ENCODE measurements at places on chromosomes 7 and 10.

DNA sequence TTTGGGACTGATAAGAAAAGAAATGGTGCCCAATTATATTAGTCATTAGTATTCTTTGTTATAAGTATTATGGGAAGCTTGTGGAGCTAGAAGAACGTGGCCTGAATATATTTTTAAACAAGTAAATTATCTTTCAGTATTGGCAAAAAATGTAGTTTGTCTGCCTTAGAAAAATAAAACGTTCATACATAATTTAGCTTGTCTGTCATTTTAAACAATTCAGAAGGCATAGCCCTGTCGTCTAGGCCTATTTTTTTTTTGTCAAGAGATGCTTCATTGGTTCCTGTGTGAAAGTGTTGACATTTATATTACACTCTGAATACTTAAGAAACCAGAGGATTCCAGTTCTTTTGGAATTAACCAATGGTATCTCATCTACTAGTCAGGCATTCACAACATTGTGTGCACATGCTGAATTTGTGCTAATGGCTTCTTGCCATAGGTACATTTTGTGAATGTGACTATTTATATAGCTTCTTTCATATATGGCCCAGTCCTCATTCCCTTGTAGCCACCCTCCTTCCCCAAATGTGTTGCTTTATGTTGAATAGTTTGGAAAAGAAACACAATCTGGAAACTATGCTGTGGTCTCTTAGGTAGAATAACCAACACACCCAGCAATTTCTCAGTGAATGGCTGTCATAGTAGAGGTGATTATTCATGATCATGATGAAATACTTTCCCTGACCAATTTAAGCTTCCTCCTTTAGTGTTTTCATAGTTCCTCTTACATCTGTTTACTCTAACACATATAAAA, 435.8 kb downstream of the EXOC4 start:
- H3K27ac ChIP-seq, result no peak overlapping the region
- no peaks in the 10 kb centered on the region for H3K4me1 ChIP-seq
- no peak overlapping the region for H3K4me3 ChIP-seq
- no peak for DNase-seq
- H3K27me3 ChIP-seq, result no peaks in the 10 kb centered on the region

DNA sequence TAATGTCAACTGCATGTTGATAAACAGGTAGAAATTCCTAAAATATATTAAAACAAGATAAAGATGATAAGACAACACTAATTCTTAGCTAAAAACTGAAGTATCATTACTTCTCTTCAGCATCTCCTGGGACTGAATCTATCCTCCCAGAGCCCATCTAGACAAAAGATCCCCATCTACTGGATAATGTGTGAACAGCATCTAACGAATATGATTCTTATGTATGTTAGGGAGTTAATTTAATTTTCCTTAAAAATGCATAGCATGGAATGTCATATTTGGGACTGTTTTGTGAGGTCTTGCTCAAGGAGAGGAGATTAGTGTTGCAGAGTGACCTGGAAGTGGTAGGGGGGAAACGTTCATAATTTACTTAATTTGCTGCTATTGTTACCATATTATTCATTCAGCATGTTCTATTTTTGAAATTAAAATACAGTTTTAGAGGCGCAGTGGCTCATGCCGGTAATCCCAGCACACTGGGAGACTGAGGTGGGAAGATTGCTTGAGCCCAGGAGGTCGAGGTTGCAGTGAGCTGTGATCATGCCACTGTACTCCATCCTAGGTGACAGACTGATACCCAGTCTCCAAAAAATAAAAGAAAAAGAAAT, 305.1 kb upstream of the CSTF2T start:
- no peaks in the 10 kb centered on the region for H3K36me3 ChIP-seq
- no peak overlapping the region for H3K4me3 ChIP-seq
- DNase-seq, result no peak
- H3K27ac ChIP-seq, result no peak overlapping the region

- H3K36me3 ChIP-seq, result no peaks in the 10 kb centered on the region
- no peak overlapping the region for H3K4me3 ChIP-seq
- no peaks in the 10 kb centered on the region for H3K27me3 ChIP-seq
These were observed 73.8 kb downstream of the SYPL1 start for GRCh38 chr7:106038289-106038688.

GRCh38 chr10:44760513-44760912, 150.6 kb upstream of the TMEM72 start:
- no peak overlapping the region for H3K4me3 ChIP-seq
- no peaks in the 10 kb centered on the region for H3K27me3 ChIP-seq
- no peak for DNase-seq
- H3K4me1 ChIP-seq, result peaks cover 12% of the 10 kb centered on the region

DNA sequence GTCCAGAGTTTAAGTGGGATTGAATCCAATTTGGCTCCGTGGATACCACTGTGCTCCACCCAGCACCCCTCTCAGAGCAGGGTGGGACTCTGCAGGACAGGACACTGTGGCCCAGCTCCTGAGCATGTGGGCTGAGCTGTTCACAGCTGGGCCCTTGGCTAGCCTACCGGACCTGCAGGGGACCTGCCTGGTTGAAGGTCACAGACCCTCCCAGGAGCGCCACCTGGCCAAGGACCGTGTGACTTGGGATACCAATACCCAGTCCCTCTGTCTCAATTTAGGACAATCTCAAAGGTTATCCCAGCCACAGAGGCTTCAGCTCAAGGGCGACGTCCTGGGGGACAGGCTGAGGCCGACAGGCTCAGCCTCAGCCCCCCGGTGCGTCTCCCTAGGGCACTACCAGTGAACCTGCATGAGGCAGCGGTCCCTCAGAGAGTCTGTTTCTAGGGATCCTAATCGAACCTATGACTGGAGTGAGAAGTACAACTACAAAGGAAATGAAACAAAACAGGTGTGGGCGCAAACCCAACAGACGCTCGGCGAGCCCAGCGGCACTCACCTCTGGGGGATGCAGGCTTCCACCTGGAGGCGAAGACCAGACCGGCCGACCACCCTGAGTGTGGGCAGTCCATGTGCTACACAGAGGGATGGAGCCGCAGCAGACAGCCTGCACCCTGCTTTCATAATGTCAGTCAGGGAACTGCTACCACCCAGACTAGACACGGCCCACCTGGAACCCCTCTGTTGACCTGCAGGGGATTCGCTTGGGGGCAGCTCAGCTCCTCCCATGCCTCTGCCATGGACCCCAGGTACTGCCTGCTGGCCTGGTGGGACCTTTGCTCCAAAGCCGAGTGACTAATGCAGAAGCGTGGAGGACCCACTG, 103.7 kb downstream of the PAXIP1 start:
- H3K4me3 ChIP-seq, result no peak overlapping the region
- H3K27me3 ChIP-seq, result no peaks in the 10 kb centered on the region
- H3K4me1 ChIP-seq, result no peaks in the 10 kb centered on the region
- H3K27ac ChIP-seq, result no peak overlapping the region

GRCh38 chr10:104767282-104767681, 126.2 kb downstream of the SORCS3 start:
- no peak overlapping the region for H3K4me3 ChIP-seq
- no peak for DNase-seq
- no peak overlapping the region for H3K27ac ChIP-seq
- no peaks in the 10 kb centered on the region for H3K36me3 ChIP-seq
- no peaks in the 10 kb centered on the region for H3K4me1 ChIP-seq

- no peak overlapping the region for H3K27ac ChIP-seq
- no peaks in the 10 kb centered on the region for H3K36me3 ChIP-seq
- H3K4me3 ChIP-seq, result no peak overlapping the region
- no peaks in the 10 kb centered on the region for H3K27me3 ChIP-seq
- DNase-seq, result no peak
These were observed 106.7 kb downstream of the USP6NL start for GRCh38 chr10:11504566-11505285.

- H3K4me1 ChIP-seq, result no peaks in the 10 kb centered on the region
- peaks cover 4% of the 10 kb centered on the region for H3K27me3 ChIP-seq
- H3K27ac ChIP-seq, result no peak overlapping the region
- no peak overlapping the region for H3K4me3 ChIP-seq
- DNase-seq, result no peak
These were observed 9.8 kb upstream of the SEMA3D start for GRCh38 chr7:85196696-85197095.

DNA sequence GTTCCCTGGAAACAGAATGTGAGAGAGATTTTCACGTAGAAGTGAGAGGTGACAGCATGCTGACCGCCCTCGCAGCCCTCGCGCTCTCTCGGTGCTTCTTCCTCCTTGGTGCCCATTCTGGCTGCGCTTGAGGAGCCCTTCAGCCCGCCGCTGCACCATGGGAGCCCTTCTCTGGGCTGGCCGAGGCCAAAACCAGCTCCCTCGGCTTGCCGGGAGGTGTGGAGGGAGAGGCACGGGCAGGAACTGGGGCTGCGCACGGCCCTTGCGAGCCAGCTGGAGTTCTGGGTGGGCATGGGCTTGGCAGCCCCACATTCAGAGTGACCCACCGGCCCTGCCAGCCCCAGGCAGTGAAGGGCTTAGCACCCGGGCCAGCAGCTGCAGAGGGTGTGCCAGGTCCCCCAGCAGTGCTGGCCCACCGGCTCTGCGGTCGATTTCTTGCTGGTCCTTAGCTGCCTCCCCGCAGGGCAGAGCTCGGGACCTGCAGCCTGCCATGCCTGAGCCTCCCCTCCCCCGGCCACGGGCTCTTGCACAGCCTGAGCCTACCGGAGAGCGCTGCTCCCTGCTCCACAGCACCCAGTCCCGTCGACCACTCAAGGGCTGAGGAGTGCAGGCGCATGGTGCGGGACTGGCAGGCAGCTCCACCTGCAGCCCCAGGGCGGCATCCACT, 888.7 kb upstream of the ZWINT start:
- no peaks in the 10 kb centered on the region for H3K36me3 ChIP-seq
- no peak overlapping the region for H3K4me3 ChIP-seq
- no peaks in the 10 kb centered on the region for H3K4me1 ChIP-seq
- H3K27ac ChIP-seq, result no peak overlapping the region

GRCh38 chr7:72035266-72035665, 376.9 kb downstream of the CALN1 start:
- DNase-seq, result no peak
- no peak overlapping the region for H3K27ac ChIP-seq
- H3K4me1 ChIP-seq, result no peaks in the 10 kb centered on the region
- H3K4me3 ChIP-seq, result no peak overlapping the region

DNA sequence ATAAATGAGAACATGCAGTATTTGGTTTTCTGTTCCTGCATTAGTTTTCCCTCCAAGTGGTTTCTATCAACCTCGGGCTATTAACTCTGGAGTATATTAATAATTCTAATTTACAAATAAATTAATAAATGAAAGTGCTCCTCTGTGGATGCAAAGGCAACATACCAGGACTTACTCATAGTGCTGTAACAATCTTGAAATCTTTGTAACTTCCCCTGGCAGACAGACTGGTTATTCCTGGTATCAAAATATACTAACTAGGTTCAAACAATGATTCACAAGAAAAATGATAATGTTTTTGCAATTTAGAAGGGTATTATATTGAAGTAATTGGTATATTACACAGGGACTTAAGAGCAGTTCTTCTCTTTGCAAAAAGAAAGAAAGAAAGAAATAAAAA, 177.2 kb downstream of the FANK1 start:
- H3K27me3 ChIP-seq, result 0 out of 2 replicates have a peak, but pooled peaks cover 3% of the 10 kb centered on the region
- no peaks in the 10 kb centered on the region for H3K4me1 ChIP-seq
- H3K4me3 ChIP-seq, result no peak overlapping the region
- H3K36me3 ChIP-seq, result no peaks in the 10 kb centered on the region
- DNase-seq, result no peak

GRCh38 chr7:151125470-151125845, 39.2 kb downstream of the AGAP3 start:
- H3K27me3 ChIP-seq, result no peaks in the 10 kb centered on the region
- peaks cover 47% of the 10 kb centered on the region for H3K36me3 ChIP-seq
- H3K4me1 ChIP-seq, result no peaks in the 10 kb centered on the region
- no peak overlapping the region for H3K27ac ChIP-seq
- no peak for DNase-seq

DNA sequence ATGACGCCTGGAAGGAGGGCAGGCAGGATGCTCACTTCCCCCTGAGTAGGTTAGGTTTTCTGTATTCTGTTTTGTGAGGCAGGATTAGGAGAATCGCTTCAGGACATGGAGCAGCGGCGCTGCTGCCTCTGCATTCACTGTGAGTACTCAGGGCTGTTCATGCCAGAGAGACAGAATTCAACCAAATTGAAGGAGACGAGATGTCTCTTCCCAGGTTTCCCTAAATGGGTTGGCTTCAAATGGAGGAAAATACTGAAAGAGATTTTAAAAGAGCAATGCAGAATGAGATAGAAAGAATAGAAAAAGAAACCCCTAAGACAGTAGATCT, 21.9 kb upstream of the CNPY1 start:
- no peak for DNase-seq
- no peak overlapping the region for H3K4me3 ChIP-seq
- no peak overlapping the region for H3K27ac ChIP-seq
- H3K27me3 ChIP-seq, result peaks cover 41% of the 10 kb centered on the region
- H3K36me3 ChIP-seq, result no peaks in the 10 kb centered on the region
- H3K4me1 ChIP-seq, result no peaks in the 10 kb centered on the region

DNA sequence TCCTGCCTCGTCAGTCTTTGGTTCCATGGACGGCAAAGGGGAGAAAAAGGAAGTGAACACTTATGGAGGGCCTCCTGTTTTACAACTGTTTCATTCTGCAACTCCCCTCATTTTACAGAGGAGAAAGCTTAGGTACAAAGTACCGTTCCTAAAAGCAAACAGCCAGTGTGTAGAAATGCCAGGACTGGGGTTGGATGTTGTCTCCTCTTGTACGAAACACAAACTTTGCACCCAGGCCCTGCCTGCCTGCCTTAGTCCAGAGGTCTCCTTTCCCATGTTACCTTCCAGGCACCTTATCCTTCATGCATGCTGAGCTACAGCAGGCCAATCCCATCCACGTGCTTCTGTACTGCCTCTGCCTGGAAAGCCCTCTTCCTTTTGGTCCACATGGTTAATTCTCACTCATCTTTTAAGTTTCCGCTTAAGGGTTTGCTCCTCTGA, 86.0 kb downstream of the ICA1 start:
- no peaks in the 10 kb centered on the region for H3K36me3 ChIP-seq
- no peak for DNase-seq
- no peak overlapping the region for H3K4me3 ChIP-seq
- no peaks in the 10 kb centered on the region for H3K27me3 ChIP-seq

- H3K36me3 ChIP-seq, result no peaks in the 10 kb centered on the region
- H3K27ac ChIP-seq, result no peak overlapping the region
- DNase-seq, result no peak
- H3K27me3 ChIP-seq, result no peaks in the 10 kb centered on the region
- no peaks in the 10 kb centered on the region for H3K4me1 ChIP-seq
These were observed 71.4 kb downstream of the TMEM270 start for GRCh38 chr7:73932364-73932763.

DNA sequence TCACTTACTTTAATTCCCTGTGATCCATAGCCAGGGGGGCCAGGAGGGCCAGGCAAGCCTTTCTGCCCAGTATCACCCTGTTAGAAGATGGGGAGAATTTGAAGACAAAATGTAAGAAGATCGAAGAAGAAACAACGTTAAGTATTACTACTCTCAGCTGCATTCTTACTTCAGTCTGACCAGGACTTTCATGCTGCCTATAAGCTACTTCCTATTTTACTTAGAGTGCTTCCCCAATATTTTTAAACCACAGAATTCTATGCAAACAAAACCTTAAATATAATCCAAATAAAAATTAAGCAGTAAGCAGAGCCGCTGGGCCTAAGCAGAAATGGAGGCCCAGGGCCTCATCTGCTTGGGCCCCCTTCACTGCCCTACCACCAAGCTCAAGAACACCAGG, 117.8 kb downstream of the COL28A1 start:
- H3K27me3 ChIP-seq, result 0 out of 2 replicates have a peak, but pooled peaks cover 3% of the 10 kb centered on the region
- H3K4me3 ChIP-seq, result no peak overlapping the region
- no peak for DNase-seq
- H3K27ac ChIP-seq, result no peak overlapping the region
- H3K36me3 ChIP-seq, result no peaks in the 10 kb centered on the region
- no peaks in the 10 kb centered on the region for H3K4me1 ChIP-seq

- H3K27ac ChIP-seq, result peak overlapping the region; percentile 86
- no peak for DNase-seq
- H3K4me1 ChIP-seq, result peaks cover 53% of the 10 kb centered on the region
- no peak overlapping the region for H3K4me3 ChIP-seq
- no peaks in the 10 kb centered on the region for H3K36me3 ChIP-seq
These were observed 115.5 kb downstream of the WDFY4 start for GRCh38 chr10:48800007-48800675.
